ENCODE measurements at places on chromosomes 5 and 9. TPM values are rescaled to one million over a fixed set of nuclear protein-coding genes. Genes with fewer than 3 reads are reported as not detected.

GFPT2 gene
- total RNA-seq, result 60.1 TPM

IFNA13 gene
- not detected for total RNA-seq

CFAP77 gene
- total RNA-seq, result not detected

C8G gene
- total RNA-seq, result 1.1 TPM

FBXL7 gene
- 19.9 TPM for total RNA-seq
